ENCODE measurements at places on chromosomes 2 and 18. TPM values are rescaled to one million over a fixed set of nuclear protein-coding genes. Genes with fewer than 3 reads are reported as not detected.

DNA sequence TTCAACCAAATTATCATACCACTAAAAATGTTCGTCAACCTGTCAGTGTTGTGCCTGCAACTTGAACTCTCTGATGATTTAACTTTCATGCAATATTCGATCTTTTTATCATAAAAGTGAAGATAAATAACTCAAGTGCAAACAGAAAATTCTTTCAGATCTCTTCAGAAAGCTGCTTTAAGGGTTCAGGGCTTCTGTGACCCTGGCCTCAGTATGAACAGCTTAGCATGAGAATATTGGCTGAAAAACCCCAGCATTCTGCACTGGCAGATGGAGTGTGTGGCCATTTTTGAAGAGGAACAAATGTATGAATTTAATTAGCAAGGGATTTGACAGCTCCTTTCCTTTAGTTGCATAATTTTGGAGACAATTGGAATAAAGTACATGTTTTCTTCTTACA lies 851.4 kb upstream of the SOX11 start:
- no peak for DNase-seq

DNA sequence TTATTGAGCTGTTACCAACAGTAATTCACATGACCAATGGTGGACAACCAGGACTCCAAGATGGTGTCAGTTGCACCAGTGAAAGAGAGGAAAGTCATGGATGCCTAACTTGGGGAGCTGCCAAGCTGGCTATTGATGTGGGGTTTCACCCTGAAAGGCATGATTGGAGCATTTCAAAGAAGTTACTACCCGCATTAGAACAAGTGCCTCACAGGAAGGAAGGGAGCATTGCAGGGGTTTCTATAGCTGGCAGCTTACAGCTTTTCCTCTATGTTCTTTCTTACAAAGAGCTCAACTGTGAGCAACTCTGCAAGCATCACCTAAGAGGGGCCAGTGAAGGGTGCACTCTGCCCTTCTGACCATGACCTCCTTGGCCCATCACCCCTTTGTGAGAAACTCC lies 93.1 kb downstream of the TNFRSF11A start:
- DNase-seq = no peak

The COL4A4 gene
- 2.1 TPM for total RNA-seq

DNA sequence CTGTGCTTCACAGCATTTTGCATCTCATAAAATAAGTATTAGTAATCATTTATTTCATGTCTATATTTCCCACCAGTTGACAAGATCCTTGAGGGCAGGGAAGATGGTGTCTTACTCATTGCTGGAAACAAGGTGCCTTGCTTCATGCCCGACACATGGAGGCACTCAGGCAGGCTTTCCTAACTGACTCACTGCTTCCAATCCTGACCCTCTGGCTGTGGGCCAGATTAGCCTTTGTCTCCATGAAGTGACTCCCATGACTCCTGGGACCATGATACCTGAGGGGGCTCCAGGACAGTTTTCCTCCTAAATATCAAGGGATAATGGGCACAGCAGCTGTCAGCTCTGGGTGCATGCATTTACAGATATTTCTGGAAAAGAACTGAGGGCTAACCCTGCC lies 275.1 kb downstream of the AGPS start:
- DNase-seq = no peak

The SERPINB10 gene
- not detected for total RNA-seq

Data from left lobe of liver (tissue), 2 donors.